Stimulated activated CD4-positive, alpha-beta T cell treated with anti-CD3 and anti-CD28 coated beads, Interleukin-1b, Interleukin-23, amount 100 ng/mL, for 1 hour (primary cell): ENCODE measurements at places on chromosomes 13 and 19.

DNA sequence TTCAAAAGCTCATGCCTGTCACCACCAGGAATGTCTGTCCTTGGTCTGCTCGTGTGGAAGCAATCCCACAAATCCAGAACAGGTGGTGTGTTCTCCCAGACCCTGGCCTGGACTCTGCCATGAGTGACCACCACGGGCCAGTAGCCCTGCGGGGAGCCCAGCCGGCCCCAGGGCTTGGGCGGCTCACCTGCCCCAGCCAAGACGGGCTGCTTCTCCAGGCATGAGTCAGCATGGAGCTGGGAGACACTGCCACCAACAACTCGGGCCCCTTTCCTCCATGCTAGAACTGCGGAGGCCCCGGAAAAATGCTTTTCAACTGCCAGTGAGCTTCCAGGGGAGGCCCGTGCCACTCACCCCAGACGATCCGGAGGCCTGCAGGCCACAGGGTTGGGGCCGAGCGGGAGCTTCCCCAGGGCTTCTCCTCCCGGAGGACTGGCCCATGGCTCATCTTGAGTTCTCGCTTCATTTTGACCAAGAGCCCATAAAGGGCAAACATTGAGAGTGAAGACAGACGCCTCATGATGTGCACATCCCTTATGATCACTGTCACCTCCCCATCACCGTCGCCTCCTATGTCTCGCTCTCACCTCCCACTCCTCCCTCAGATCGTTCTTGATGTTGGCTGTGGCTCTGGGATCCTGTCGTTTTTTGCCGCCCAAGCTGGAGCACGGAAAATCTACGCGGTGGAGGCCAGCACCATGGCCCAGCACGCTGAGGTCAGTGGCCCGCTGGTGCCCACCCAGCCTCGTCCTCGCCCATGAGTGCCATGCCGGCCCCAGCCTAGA is 16.7 kb downstream of the YIPF2 start:
- no peak for DNase-seq

GRCh38 chr19:38848299-38849146 is 1.3 kb downstream of the HNRNPL start:
- no peak for DNase-seq

GRCh38 chr19:926589-927350 is 935 bp downstream of the ARID3A start:
- DNase-seq = no peak

DNA sequence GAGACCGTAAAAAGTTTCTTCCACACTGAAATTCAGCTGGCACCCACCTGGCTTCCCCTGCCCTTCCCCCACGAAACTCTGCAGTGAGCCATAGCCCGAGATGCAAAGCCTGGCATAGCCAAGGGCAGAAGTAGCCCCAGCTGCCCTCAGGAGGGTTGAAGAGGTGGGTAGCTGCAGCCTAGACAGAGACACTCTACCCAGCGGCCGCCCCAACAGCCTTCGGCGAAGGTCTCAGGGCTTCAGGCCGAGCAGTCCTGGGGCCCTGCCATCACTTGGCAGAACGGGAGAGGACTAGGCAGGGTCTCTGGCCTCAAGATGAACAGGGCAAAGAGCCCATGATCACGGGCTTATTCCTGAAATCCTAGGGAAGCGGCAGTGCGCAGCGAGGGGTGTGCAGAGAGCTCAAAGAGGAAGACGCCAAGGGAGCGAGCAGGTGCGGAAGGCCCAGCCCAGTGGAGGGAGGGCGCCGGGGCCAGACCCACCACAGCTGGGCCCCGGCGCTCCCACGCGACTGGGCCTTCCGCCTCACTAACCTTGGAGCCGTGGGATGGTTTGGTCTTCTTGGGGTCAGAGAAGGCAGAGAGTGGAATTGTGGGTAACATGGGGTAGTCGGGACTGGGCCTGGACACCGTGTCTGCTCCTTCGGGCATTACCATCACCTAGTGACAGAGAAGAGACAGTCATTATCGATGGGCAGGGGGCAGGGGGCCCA is 53.2 kb downstream of the MLLT1 start:
- no peak for DNase-seq

DNA sequence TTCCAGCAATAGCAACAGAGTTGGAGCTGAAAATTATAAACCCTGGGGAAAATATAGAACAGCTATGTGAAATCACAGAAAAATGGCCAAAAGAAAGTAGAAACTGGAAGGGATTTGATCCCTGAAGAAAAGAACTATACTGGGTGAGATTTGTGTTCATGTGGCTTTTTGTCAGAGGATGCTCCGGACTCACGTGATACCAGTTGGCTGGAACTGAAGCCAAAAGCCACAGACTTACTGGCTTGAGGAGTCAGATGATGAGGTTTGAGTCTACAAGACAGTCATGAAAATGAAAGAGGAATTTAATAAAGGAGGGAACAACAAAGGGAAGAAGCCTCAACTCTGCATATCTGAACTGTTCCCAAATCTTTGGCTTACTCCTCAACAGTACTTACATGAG is 427.1 kb downstream of the GPC5 start:
- DNase-seq = no peak

- no peak for DNase-seq
Measured at GRCh38 chr19:3684054-3684816, 16.0 kb downstream of the PIP5K1C start.
